ENCODE measurements at places on chromosomes 13 and 19.

GRCh38 chr19:49888510-49888824 lies 8.2 kb downstream of the IL4I1 start:
- no peak for DNase-seq

DNA sequence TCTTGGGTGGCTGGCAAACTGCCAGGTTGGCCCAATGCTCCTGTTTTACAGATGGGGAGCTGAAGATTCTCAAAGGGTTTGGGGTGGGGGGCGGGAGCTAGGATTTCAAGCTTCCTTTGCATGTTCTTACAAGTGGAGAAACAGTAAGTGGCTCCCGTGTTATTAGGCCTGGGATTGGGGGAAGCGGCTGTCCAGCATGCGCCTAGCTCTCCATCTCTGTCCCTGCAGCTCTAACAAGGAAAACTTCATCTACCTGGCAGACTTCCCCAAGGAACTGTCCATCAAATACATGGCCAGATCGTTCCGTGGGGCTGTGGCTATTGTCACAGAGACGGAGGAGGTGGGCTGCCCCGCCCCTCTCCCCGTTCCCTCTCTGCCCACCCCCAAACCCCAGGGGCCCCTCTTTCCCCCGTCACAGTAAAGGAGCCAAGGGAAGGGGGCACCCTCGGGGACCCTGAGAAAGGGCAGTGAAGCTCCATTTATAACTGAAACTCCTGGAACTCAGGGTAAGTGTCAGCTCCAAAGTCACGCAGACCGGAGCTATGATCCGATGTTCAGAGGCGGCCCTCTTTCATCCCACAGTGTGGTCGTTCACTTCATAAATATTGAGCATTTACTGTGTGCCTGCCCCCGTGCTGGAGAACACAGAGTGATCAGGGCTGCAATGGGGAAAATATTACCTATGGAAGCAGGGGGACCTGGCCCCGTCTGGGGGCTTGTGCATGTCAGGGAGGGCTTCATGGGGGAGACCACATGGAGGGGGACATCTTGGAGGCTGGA lies 14.9 kb upstream of the PSMD8 start:
- no peak for DNase-seq

DNA sequence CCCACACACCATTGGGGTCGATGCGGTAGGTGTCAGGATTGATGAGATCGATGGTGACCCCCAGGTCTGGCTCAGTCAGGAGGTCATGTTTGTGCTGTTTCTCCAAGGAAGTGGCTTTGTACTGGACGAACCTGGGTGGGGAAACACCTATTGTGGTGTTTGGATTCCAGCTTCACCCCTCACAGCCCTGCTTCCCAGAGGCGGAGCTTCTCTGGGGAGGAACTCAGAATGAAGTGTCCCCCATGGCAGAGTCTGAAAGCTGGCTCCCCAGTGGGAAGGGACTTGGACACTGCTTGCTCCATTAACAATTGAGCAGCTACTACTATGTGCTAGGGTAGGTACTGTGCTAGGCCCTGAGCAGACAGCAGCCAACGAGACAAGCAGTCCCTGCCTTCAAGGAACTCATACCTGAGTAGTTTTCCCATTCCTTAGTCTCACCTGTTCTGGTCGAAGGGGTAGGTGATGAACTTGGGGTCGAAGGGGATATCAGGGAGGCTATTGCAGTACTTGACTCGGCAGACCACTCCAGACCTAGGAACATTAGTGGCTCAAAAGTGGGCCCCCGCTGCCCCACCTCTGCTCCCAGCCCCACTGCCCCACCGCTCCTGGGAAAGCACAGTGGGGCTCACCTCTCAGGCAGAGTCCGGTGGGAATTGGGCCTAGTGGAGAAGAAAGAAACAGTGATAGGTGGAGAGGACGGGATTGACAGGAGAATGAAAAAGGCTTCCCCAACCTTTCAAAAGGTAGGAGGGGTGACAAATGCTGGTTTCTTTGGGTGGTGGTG lies 1.1 kb downstream of the PAF1 start:
- DNase-seq = no peak

DNA sequence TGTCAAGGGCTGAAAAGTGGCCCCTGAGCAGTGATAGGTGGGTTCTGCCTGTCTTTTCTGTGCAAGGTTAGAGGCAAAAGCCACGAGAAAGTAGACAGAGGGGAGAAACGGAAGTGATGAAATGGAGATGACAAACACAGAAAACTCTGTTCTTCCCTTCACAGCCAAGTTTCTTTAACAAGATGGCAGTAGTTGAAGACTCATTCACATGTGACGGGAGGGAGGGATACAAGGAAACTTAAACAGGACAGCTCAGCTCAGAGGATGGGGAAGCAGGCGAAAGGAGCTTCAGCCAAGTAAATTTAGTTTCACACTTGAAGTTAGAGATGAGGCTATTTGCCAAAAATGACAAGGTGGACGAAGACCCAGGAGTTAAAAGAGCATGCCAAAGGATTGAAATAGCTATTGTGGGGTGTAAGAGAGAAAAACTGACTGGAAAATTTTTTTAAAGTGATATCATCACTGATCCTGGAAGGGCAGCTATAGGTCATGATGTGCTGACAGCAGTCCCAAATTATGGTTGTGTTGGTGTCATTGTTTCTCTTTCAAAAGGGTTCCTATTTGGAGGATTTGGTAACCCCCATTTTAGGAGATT lies 347.9 kb downstream of the EFNB2 start:
- no peak for DNase-seq

DNA sequence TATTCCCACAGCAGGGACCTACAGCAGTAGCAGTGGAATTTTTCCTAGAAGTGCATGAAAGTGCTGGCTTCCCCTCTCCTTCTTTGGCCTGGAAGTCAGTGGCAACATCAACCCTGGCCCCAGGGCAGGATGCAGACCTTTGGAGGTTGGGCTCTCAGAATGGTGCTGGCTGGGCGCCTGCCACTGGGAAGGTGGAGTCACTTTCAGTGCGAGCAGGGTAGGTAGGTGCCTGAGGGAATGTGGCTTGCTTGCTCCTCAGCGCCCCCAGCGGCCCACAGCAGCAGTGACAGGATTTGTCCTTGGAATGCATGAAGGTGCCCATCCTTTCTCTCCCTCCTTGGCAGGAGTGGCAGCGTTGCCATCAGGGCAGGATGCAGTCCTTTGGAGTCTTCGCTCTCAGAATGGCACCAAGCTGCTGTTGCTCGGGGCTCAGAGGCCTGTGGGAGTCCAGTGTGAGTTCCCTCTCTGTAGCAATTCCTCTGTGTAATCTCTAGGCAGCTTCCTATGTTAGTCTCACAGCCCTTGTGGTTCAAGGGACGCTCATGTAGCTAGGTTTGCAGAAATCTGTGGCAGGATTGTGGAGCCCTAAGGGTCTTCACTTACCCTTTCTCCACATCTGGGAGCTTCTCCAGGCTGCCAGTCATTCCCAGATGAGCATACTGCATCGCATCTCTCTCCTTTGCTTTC lies 354.4 kb upstream of the DACH1 start:
- no peak for DNase-seq

- DNase-seq = no peak
These were observed 44.1 kb downstream of the SLITRK6 start for GRCh38 chr13:85755123-85755522.

- DNase-seq = no peak
These were observed 227.4 kb downstream of the LHFPL6 start for GRCh38 chr13:39375601-39376000.
